ENCODE measurements at places on chromosomes 6 and 20.

- DNase-seq = no peak
Observed at GRCh38 chr6:26272171-26272637, 92.8 kb upstream of the BTN3A2 start.

GRCh38 chr20:37518606-37519507 is 2.2 kb upstream of the NNAT start:
- no peak for DNase-seq

- no peak for DNase-seq
Observed at GRCh38 chr6:156348424-156348823, 428.8 kb upstream of the ARID1B start.

GRCh38 chr6:144383336-144383735 is 98.2 kb downstream of the UTRN start:
- DNase-seq = no peak

GRCh38 chr6:26131618-26132017 is 44.4 kb downstream of the HFE start:
- no peak for DNase-seq

DNA sequence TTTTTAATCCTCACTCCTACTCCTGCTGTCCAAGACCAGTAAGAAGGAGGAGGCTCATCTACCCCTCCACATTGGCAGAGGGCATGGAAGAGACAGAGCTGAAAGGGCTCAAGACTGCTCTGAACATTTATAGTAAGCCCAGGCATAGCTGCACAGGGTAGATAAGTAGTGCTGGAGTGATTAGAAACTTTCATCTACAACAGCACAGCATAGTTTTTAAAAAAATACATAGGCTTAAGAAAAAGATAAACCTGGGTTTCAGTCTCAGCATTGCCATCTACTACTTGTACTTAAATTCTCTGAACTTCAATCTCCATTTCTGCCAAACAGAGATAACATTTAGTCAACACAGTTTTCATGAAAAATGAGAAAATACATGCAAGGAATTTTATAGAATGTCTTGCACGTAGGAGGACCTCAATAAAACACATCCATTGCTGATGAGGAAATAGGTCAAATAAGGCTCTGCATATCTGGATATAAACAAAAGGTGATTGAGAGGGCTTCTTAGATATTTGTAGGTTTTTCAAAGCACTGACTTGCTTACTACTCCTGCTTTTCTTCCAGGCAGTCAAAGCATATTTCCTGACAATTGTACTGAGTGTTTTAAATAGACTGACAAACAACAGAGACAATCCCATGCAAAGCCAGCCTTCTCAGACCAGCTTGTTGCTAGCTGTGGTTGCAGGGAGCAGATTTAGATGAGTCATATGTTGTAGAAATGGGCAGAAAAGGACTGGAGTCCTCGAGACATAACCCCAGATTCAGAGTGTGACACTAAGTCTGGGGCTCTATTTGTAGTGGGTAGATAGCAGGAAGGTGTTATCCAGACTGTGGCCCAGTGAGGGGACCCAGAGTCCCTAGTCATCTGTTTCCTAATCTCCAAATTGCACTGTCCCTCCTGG is 107.4 kb upstream of the TAB2 start:
- no peak for DNase-seq

GRCh38 chr20:9440892-9441291 is 73.5 kb upstream of the LAMP5 start:
- no peak for DNase-seq

- DNase-seq = no peak
Observed at GRCh38 chr6:146194434-146194833, 165.6 kb downstream of the GRM1 start.

DNA sequence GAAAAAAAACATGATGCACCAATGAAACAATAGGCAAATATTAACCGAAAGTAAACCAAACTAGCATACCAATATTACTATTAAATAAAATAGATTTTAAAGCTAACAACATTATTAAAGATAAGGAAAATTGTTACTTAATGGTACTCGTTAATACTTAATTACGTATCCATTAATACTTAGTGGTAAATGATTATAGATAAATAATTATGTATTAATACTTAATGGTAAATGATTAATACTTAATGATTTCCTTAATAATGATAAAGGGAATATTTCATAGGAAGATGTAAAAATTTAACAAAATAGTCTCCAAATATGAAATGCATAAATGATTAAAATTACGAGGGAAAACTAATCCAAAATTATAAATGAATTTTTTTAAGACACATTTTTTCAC is 278.9 kb downstream of the PHACTR1 start:
- no peak for DNase-seq

DNA sequence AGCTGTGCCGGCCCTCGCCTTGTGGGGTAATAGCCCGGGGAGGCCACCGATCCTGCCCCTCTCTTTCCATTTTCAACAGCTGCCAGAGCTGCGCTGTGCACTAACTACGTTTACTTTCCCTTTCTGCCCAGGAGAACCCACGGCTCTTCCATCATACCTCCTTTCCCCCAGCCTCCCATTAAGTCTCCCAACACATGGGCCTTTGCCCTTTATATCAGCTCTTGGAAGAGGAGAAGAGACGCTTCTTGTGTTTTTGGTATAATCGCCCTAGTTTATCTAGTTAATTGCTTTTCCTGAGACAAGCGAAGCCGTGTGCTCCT is 637 bp downstream of the UBR2 start:
- DNase-seq = no peak

DNA sequence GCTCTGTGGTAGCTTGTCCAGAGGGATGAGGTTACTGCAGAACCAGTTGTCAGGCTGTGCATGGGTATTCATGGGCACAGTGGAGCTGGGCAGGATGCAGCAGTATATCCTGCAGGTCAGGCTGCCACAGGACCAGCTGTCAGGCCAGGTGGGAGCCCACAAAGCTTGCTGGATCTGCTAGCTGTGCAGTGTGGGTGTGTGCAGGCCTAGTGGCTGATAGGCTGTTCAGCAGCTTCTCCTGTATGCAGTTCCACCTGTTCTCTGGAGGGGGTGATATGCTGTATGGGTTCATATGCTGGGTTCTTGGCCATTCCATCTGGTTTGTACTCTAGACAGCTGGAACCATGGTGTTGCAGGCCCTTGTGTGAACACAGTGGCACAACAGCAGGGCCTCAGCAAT is 40.6 kb upstream of the TPD52L1 start:
- DNase-seq = no peak

DNA sequence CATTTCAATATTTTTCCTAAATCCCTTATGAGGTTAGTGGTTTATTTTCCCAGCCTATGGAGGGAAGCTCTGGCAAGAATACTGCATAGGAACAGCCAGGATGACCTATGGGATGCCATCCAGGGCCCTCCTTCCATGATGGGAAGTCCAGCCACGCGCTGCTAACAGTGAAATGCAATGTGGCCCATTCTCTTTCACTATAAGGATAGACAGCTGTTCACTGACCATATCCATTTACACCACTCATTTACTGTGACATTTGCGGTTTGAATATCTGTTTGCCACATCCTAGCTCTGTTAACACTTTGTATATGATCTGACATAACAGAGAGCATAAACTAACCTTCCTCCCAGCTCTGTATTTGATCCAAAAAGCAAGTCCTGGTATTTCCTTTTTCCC is 471.7 kb downstream of the CBLN4 start:
- DNase-seq = no peak

DNA sequence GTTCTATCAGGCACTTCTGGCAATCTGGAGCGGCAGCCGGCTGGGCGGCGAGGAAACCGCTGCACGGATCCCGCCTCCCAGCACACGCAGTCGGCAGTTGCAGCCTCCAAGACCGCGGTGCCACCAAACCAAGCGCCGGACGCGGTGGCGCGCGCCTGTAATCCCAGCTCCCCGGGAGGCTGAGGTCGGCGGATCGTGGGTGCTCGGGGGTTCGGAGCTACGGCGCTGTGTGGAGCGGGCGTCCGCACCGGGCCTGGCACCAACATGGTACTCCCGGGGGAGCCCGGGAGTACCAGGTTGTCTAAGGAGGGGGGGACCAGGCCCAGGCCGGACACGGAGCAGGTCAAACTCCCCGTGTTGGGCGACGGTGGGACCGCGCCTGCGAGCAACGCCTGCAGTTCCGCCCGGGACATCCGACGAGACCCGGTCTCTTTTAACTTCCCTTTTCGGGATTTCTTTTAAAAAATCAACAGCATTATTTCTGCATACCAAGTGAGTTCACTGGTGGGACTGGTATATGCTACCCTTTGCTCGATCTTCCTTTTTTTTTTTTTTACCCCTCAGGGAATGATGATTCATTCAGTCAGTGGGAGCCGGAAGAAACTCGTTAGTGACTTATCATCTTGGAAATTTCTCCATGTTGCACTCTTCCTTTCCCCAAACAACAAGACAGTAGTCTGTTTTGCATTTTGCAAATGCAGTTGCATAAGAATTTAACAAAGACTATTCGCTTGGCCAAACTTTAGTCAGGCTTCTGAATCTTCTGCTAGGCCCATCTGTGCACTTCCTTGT is 27.6 kb downstream of the ZNF311 start:
- DNase-seq = no peak

- no peak for DNase-seq
Observed at GRCh38 chr6:135002974-135003703, 51.5 kb downstream of the HBS1L start.

GRCh38 chr20:38119446-38119845 is 45.6 kb downstream of the TGM2 start:
- no peak for DNase-seq

DNA sequence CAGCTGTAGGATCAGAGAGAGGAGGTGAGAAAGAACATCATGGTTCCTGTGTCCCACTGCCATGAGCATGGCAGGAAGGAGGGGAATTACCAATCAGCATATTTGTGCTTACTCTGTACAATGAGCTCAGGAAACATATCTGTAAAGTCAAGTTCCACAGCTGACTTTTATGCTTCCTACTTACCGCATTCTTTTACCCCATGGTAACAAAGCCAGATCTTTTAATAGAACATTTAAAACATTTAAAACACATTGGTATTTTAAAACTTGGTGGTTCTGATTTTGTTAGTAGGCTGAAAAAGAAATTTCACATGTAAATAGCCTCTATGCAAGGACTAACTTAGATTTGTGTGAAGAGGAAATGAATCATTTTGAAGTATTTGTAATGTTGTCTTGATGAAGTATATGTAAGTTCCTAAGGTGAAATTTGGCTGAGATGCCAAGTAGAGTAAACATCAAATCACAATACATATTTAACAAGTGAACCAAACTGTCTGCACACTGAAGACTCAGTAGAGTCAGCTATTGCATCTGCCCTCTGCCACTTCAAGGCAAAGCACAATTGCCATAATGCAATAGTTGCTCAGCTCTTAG is 114.7 kb downstream of the GJA10 start:
- no peak for DNase-seq

DNA sequence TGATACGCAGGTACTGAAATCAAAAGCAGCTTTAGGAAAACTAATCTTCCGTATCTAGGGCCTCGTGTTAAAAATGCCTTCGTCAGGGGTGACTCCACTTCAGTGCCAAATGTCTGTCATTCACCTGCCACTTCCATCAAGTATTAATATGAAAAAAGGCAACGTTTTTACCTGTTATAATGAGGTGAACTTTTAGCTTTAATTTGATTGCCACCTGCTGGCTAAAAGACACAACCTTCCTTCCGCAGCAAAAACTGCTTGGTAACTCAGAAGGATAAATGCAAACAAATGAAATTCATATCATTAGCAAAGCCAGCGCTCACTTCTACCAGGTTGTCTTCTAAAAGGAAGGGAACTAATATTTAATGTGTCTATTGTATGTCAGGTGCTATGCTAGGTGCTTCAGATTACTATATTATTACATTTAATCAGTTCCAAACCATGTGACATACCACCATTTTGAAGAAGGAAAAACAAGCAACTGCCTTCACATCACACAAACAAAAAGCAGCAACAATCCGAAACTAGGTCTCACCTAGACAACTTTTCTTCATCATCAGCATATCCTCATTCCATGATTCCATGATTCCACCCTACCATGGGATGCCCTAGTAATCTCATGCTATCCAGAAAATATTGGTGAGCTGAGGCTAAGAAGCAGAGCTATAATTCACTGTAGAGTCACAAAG is 20.6 kb upstream of the ARHGAP18 start:
- no peak for DNase-seq

- DNase-seq = no peak
Observed at GRCh38 chr6:30903236-30903635, 4.8 kb upstream of the GTF2H4 start.

GRCh38 chr6:42276034-42276890 is 58.6 kb upstream of the MRPS10 start:
- DNase-seq = no peak

DNA sequence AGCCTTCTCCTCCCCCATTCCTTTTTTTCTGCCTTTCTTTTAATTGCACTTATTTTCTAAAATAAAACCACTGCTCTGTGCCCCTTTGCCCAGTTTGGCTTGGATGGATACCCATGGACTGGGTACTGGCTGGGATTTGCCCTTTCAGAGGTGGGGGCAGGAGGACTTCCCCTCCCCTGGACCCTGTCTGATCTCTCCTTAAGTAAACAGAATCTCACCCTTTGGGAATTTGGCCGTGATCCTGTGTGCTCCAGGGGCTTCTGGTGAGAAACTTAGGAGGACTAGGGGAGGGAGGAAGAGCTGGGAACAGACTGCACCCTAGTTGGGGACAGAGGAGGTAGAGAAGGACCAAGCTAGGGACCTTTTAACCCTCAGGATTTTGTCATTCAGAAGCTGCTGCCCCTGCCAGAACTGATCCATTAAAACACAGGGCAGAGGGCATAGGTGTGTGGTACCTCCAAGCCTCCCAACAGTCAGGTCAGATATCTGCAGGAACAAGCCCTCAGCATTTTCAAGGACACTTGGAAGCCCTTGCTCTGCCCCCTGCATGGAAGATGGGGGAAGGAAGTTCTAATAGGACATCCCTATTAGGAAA is 7.3 kb downstream of the FOXP4 start:
- no peak for DNase-seq

DNA sequence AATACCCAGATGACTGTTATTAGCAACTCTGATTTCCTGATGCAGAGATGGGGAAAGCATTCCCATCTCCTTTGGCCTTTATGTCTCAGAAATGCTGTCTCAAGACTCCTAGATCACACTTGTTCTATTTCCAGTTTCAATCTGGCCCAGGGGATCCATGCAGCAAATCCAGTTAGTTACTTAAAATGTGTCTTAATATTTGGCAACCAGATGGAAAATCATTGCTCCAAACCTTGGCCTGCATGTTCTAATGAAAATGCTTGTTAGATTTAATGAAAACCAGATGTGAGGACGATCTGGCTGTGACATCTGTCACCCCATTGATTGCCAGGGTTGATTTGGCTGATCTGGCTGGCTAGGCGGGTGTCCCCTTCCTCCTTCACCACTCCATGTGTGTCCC is 125.2 kb downstream of the TSHZ2 start:
- DNase-seq = no peak

GRCh38 chr6:35141007-35141655 is at the start of gene TCP11:
TCP11 (minus strand) TSS chr6:35141339; CDS start chr6:35140870, 469 bp downstream.
- DNase-seq = no peak
